ENCODE measurements at places on chromosomes 16 and 17.
A peak's percentile ranks its signal among the peaks of the same experiment; 100 is the strongest.

GRCh38 chr16:56977823-56978430, 11.4 kb upstream of the NLRC5 start:
- no peak for DNase-seq

DNA sequence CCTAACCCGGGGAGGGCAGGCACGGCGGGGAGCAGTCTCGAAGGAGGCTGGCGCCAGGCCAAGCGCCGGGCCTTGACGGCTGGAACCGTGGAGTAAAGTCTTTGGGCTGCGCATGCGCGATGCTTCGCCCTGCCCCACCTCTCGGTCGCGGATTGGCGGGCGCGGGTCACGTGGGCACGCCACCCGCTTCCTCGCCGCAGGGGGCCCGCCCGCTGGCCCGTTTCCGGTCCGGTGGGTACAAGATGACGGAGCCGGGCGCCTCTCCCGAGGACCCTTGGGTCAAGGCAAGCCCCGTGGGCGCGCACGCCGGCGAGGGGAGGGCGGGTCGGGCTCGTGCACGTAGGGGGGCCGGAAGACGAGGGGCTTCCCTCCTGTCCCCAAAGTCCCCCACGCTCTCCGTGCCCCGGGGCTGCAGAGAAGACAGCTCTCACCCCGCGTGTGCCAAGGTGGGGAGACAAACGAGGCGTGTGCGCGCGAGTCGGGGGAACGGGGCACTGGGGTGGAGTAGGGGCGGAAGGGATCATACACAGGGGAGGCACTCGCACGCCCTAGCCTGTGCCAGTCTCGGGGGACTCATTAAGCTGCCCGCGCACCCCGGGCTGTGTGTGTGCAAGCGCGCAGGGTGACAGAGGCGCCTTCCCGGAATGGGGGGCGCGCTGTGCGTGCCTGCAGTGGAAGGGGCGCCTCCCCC, at the start of gene MLX:
MLX (plus strand) TSS at position 218 of the 691 bp plus-strand sequence; CDS start at position 243, 25 bp downstream.
- DNase-seq, result peak; percentile 84

DNA sequence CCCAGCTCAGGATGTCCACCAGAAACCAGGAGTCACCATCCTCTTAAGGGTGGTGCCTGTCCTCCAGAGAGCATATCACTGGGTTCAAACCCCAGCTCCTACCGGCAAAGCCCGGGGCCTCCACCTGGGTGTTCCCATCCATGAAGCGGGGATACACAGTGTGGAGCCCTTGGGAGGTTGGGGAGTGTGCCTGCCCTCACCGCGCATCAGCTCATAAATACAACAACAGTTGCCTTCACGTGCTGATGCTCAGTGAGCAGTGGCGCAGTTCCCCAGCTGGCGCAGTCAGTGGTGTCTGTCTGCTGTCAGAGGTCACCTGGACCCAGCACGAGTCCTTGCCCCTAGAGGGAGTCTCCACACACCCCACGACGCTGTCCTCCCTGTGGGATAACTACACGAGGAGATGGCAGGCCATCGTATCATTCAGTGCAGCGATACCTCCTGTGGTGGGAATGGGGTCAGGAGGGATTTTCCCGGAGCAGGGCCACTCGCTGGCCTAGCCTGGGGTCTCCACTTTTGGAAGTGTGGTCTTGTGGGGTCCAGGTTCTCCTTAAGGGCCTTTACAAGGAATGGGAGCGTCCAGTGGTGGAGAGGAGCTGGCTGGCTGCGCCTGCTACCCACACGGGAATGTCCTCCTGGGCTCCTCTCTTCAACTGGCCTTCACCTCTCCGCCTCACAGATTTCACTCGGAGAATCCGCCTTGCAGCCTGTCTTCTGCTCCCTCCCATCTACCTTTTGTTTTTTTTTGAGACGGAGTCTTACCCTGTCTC, 2.3 kb upstream of the ELOB start:
- no peak for DNase-seq

DNA sequence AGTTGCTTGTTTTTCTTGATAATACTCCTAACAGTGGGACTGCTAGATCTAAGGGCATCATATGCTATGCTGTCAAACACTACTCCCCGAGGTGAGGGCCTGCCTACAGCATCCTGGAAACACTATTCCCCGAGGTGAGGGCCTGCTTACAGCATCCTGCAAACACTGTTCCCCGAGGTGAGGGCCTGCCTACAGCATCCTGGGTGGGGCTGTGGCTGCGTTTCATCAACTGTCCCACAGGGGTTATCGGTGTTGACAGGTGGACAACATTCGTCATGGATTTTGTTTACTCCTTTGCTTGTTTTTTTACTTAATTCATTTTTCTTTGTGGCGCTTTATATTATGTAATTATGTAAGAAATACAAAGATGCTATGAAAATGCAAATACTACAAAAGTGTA, 22.5 kb downstream of the NPRL3 start:
- DNase-seq, result no peak

- DNase-seq, result no peak
Observed at GRCh38 chr16:456891-457483, 31.5 kb downstream of the RAB11FIP3 start.

- DNase-seq, result no peak
Observed at GRCh38 chr16:86200722-86201121, 301.8 kb downstream of the IRF8 start.

DNA sequence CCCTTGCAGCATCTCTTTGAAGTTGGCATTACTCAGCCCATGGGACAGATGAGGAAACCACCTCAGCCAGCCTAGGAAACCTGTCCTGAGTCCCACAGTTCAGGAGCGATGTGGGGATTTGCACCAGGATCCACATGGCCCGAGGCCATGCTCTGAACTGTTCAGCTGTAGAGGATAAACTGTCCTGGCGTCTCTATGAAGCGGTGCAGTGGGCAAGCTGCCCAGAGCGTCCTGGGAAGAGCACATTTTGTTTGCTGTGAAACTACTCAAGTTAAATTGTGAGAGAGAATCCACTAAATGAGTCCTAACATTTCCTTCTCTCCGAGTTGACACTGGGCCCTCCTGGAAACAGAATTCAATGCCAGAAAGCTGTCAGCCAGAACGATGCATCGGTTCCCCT, 276.6 kb upstream of the TNRC6C start:
- DNase-seq, result no peak
